Fibroblast of the conjunctiva (primary cell): ENCODE measurements at places on chromosomes 1 and 21.

DNA sequence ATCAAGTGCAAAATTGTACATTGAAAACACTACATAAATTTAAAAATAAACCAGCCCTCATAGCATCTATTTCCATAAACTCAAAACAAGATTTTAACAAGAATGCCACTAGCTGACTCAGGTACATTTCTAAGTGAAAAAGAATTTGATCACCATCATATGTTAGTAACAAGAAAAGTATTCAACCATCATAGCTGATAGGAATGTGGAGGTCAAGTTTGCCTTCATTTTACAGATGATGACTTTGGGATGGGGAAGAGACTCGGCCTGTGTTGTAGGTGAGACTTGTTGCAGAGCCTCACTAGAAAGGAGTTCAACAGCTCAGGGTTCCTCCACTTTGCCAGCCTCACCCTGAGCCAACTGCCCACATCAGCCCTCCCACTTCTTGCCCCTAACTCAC is 318.8 kb upstream of the FAM78B start:
- DNase-seq, result no peak

GRCh38 chr1:85124091-85124490 is 75.8 kb upstream of the MCOLN3 start:
- DNase-seq, result no peak

DNA sequence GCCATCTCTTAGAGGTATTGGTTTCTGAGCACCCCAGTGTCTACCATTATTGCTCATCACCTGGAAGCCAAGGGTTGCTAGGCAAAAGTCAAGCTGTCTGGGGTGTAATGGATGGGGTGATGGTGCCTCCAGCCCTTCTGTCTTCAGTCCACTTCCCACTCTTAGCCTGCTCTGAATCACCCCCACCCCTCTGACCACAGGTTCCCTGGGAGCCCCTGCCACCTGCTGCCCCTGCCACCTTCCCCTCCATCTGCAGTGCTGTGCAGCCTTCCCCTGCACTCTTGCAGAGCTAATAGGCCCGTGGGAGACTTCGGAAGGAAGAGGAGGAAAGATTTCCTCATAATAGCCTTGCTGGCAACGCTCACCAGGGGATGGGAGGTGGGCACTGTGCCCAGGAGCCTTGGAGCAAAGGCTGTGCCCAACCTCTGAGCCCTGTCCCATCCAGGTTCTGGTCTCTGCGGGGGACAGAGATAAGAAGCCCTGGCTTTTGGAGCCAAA is 35.5 kb downstream of the CAPN2 start:
- no peak for DNase-seq

DNA sequence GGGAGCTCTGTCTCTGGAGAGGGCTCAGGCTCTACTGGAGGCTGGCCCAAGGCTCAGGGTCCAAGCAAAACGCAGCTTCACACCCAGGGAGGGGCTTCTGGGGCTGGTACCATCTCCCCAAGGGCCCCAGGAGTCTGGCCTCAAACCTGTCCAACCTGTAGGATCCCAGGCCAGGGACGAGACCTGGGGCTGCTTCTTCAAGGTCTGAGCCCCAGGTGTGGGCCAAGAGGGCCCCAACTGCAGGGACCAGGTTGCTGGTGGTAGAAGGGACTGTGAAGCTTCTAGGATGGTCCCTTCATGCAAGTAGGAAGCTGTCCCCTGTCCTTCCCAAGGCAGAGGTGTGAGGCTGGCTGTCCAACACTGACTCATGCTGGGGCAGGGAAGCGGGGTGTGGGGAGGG is 7.8 kb upstream of the MMEL1 start:
- DNase-seq, result no peak

GRCh38 chr1:43538143-43538487 is 7.4 kb downstream of the PTPRF start:
- DNase-seq, result no peak

- no peak for DNase-seq
These were observed 9.1 kb downstream of the LAMC2 start for GRCh38 chr1:183195142-183195574.

DNA sequence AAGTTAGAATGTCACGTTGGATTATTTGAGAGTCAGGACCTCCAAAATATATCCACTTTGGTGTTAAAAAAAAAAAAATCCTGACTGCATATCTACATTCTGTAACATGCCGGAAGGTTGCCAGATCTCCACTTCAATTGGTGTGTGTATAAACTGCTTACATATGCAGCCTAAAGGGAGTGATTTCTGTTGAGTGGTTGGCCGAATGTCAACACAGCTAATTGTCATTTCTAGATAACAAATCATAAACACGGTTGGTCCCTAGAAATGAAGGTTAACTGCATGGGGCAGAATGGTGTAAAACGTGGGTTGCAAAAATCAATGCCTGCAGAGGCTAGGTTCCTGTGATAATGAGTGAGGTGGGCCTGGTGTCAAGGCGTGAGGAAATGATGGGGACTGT is 15.0 kb upstream of the ROR1 start:
- DNase-seq, result no peak

- DNase-seq, result no peak
These were observed 71.3 kb upstream of the KIAA1614 start for GRCh38 chr1:180841415-180841814.

GRCh38 chr1:97603776-97604175 is 317.1 kb downstream of the DPYD start:
- DNase-seq, result no peak

DNA sequence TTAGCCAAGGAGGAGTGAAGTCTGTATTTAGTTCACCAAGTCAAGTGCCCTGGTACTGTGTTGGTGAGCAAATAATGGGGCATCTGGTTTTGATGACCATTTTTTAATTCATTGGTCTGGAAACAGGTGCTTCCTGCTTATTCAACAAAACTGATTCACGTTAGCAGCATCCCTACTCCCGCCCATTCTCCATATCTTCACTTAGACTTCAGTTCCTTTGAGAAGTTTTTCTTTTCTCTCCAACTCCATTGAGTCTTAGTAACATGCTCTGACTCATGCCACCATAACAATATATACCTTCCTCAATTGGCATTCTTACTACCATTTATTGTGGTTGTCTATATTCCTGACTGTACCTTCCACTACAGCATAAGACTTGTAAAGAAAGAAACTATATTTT is 468.9 kb downstream of the DPYD start:
- DNase-seq, result no peak

- no peak for DNase-seq
These were observed 52.7 kb downstream of the TGFB2 start for GRCh38 chr1:218397752-218398339.
